ENCODE measurements at places on chromosomes 4 and X.
A peak's percentile ranks its signal among the peaks of the same experiment; 100 is the strongest.

DNA sequence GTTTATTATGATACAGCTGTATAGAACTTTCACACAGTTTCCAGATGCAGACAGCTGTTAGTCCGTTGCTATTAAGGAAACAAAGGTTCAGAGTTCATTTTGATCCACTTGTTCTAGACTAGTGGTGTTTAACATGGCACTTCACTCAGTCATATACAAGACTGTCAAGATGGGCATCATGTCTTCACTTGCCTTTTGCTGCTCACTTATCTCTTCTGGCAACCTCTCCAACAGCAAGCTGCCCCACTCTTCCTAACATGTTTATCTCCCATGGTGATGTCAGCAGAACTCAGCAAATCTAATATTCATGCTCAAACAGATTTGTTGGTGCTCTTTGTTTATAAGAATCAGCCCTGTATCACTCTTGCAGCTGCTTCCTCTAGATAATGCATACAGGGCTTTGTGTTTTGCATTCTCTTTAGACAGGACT lies 236.2 kb upstream of the HAND2 start:
- DNase-seq: no peak

DNA sequence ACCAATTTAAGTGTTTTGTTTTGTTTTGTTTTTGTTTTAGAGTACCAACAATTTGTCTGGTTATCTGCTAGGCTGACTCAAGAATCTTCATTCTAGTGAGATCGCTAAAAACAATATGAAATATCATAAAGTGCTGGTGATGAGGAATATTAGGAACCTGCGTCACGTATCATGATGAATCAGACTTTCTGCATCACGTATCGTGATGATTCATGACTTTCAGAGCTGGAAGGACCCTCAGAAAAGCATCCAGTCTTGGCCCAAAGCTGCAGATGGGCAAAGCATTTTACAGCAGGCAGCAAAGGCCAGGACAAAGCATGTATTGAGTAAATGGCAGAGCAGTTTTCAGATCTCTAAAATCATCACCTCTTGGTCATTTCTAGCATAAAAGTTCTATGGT lies 278.0 kb upstream of the BOD1L1 start:
- DNase-seq: no peak

DNA sequence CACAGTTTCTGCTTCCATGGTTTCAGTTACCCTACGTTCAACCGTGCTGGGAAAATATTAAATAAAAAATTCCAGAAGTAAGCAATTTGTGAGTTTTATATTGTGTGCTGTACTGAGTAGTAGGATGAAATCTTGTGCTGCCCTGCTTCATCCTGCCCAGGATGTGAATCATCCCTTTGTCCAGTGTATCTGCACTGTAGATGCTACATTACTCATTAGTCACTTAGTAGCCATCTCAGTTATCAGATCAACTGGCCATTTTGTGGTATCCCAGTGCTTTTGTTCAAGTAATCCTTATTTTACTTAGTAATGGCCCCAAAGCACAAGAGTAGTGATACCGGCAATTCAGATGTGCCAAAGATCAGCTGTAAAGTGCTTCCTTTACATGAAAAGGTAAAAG lies 97.9 kb downstream of the COX18 start:
- DNase-seq: no peak

GRCh38 chrX:110406822-110407221 lies 48.2 kb downstream of the RTL9 start:
- no peak for DNase-seq

DNA sequence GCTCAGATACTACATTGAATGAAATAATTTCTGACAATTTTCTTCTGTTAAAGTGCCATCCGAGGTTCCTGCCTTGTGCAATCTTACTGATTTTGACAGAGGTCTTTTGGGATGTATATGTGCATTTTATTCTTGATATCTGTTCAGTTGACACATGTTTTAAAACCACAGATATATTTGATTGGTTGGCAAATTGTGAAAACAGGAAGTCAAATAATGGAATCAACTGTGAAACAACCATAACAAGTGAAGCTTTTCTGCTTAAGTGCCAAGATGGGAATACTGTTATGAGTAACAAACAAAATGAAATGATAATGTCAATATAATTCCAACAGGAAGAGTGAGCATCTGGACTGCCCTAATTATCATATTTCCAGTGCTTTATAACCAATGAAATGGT lies 84.9 kb upstream of the TET2 start:
- no peak for DNase-seq

DNA sequence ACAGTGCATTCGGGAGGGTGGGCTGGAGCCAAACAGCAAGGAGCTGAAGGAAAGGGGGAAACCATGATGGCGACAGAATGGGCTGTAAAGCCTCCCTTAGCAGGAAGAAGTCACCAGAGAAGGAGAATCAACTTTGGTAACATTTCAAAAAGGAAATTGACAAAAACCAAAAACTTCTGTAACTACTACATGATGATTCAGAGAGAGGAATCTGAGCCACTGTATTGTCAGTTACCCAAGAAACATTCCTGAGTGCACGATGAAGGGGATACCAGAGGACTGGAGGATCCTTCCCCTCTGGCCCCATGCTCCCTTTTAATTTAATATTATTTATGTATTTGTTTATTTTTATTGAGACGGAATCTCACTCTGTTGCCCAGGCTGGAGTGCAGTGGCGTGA lies 26.3 kb downstream of the PDHA1 start:
- DNase-seq: no peak

DNA sequence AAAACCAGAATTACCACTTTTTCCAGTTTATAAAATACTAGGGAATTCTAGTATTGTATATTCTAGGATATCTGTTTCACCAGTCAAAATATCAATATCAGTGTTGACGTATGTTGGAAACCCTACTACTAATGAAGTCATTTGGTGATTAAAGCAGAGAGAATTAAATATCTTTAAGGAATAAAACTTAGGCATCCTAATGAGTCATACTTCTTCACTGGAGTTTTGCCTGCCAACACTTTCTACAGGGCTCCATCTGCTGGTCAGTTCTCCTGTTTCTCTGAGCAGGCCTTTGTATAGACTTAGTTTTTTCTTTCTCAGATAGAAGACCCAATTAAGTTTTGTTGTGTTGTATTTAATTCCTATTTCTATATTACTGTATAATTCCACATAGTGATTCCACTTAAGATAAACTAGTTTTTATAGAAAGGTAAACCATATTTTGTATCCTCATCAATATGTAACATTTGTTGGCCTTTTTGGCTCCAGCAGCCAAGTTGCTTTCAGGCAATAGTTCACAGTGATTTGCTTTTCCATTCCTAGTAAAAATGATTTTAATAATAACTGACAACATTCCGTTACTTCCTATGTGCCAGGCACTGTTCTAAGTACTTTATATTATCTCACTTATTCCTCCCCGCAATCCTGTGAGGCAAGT lies 3.5 kb downstream of the AP1AR start:
- DNase-seq: peak; percentile 25

GRCh38 chr4:40152637-40153036 lies 44.2 kb upstream of the RHOH start:
- DNase-seq: no peak

GRCh38 chrX:119424999-119425398 lies 25.9 kb downstream of the SLC25A43 start:
- DNase-seq: no peak

- no peak for DNase-seq
These were observed 41.3 kb downstream of the KLHL5 start for GRCh38 chr4:39103291-39103690.
